NCI-H187 (cell line): ENCODE measurements at places on chromosomes 5 and 9.

DNA sequence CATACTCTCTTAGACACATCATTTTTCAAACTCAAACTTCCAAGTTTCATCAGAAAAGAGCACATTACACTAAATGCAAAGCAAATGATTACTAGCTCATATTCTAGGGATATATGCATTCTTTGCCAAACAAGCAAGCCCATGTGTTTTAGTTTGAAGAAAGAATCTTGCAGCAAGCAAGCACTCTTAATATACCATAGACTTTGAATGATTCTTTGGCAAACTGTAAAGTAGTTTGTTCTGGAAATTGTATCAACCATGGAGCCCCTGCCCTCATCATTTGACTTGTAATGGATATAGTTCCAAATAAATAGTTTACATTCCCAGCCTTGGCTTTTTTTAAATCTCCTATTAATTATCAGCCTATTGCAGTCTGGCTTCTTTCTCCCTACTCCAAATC is 325.2 kb downstream of the NR2F1-AS1 start:
- DNase-seq = no peak

GRCh38 chr9:4097515-4097914 is 202.4 kb downstream of the GLIS3 start:
- no peak for DNase-seq

- no peak for DNase-seq
These were observed 40.3 kb upstream of the GNE start for GRCh38 chr9:36298566-36298965.

- DNase-seq = no peak
These were observed 88.3 kb downstream of the PIK3R1 start for GRCh38 chr5:68303754-68304420.

GRCh38 chr5:142959683-142960657 is 189.8 kb downstream of the ARHGAP26 start:
- DNase-seq = no peak

- no peak for DNase-seq
These were observed 16.3 kb upstream of the CCIN start for GRCh38 chr9:36152741-36153438.

DNA sequence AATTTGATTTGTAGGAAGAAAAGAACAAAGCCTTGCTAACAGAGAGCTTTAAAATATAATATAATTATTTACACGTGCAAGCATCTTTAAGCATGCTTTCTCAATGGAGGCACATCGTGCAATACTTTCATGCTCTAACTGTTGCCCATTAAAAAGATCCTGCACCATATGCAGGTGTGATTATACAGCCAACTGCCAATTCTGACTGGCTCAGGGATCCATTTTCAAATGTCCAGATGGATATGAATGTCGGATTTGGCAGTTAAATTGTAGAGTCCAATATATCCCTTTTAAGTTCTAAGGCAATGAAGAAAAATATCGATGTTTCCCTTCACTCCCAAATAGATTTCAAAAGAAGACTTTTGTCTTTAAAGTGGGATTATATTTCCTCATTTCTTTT is 416.4 kb upstream of the CD180 start:
- DNase-seq = no peak

DNA sequence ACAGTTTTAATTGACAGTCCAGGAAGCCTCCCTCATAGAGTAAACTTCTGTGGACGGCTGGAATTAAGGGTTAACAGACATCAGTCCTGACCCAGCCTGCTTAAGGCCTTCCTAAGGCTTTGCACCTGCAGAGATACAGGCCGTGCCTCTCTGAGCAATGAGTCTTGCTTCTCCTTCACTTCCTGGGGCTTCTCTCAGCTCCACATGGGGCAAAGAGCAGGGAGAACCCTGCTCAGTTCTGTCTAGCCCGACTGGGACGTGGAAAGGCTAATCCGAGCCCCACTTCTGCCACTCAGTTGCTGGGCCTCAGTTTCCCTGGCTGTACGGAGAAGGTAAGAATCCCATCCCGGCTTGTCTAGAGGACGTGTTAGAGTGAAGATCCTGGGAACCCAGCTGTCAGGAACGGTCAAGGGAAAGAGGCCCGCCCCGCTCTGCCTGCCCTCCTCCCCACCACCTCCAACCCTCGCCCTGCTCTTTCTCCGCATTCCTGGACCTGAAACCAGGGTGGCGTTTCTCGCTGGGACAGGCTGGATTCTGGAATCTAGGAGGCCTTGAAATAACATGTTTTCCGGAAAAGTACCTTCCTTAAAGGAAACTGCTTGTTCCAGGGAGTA is 6.5 kb downstream of the SPAAR start:
- DNase-seq = no peak

DNA sequence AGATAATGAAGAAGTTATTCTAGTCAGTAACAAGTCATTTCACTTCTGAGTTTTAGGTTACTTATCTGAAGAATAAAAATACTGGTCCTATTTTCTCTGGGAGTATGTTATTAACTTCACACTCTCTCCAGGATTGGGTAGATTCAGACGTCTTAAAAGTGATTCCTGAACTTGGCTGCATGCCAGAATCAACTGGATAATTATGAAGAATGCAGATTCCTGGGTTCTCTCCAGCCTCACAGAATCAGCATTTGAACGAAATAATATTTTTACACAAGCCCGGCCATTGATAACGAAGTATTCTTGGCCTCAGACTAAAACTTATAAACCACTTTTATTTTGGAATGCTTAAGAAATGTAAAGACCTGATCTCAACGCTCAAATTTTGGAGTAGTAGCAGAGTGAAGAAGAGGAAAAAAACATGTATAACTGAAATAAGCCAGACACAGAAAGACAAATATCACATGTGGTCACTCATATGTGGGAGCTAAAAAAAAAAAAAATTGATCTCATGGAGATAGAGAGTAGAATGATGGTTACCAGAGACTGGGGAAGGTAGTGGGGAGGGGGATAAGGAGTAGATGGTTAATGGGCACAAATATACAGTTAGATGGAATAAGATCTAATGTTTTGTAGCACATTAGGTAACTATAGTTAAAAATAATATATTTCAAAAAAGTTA is 507.3 kb downstream of the ISL1 start:
- DNase-seq = no peak

DNA sequence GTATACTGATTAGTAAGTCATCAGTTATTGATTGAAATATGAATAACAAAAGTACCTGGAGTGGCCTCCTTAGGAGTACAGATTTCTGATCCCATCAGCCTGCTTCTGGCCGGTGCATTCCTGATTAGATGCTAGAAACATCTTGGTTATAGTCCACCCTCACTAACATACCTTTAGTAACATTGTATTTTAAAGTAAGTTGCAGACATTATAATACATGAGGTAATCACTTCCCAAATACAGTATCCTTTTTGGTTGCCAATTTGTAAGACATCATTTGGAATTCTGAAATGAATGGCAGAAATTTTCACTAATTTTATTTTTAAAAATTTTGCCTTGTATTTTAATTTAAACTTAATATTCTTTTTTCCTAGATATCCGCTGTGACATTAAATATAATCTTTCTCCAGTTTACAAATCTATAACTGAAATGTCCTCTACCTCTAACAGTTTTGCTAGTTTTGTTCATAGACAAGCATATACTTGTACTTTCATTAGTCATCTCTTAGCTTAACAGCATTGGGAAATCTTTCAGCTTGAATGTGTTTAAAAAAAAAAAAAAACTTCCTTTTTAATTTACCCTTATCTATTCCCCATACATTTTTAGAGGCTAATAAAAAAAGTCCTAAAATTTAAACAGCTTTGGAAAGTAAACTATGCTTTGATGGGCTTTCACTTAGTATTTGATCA is 178.9 kb downstream of the XRCC4 start:
- no peak for DNase-seq

DNA sequence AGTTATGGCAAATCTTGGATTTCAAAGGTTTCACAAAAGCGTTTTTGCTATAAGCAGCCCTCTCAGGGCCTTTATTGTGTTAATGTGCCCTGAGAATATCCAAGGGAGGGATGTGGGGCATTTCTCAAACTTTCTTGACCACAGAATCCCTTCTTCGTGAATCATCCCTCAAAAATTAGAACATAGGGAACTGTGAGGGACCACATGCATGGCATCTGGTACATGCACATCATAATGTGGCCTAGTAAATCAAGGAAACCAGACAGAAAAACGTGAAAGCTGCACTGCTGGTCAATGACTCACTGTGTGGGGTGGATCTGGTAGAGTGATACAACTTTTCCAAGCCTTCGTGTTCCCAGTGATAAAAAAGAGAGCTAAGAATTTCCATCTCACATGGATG is 22.4 kb downstream of the DDX31 start:
- no peak for DNase-seq

GRCh38 chr9:113125386-113126035 is 25.3 kb upstream of the SLC31A2 start:
- DNase-seq = no peak

GRCh38 chr9:76351006-76351405 is 43.2 kb downstream of the RFK start:
- DNase-seq = no peak

- DNase-seq = no peak
These were observed 88.0 kb downstream of the LMX1B start for GRCh38 chr9:126701813-126702140.

GRCh38 chr9:108851138-108851537 is 4.6 kb downstream of the ACTL7B start:
- no peak for DNase-seq

- no peak for DNase-seq
These were observed 183.2 kb upstream of the RASEF start for GRCh38 chr9:83245979-83246659.

- no peak for DNase-seq
These were observed 50.1 kb upstream of the ADAMTS16 start for GRCh38 chr5:5089895-5090649.

GRCh38 chr9:89405826-89406225 is 87.5 kb downstream of the SECISBP2 start:
- DNase-seq = no peak

DNA sequence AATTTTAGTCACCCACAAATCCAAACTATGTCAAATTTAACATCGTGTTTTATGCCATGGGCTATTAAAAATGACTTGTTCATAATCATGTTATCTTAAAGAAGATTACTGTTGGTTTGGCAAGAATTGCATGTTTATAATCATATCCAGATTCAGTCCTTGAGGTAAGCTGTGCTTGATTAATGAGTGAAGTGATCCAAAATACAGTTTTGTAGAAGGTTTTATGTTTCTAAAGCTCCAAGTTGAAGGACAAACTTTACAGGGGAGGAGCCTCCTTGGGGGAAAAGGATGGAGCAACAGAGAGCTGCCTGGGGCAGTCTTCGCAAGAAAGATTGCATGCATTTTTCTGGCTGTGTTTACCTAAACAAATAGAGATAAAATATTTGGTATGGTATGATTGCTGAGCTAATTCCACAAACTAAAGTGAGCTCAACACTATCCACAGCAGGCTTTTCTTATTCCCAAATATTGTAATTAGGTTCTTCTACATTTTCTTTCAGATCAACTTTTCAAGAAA is 189.5 kb upstream of the TYRP1 start:
- DNase-seq = no peak

DNA sequence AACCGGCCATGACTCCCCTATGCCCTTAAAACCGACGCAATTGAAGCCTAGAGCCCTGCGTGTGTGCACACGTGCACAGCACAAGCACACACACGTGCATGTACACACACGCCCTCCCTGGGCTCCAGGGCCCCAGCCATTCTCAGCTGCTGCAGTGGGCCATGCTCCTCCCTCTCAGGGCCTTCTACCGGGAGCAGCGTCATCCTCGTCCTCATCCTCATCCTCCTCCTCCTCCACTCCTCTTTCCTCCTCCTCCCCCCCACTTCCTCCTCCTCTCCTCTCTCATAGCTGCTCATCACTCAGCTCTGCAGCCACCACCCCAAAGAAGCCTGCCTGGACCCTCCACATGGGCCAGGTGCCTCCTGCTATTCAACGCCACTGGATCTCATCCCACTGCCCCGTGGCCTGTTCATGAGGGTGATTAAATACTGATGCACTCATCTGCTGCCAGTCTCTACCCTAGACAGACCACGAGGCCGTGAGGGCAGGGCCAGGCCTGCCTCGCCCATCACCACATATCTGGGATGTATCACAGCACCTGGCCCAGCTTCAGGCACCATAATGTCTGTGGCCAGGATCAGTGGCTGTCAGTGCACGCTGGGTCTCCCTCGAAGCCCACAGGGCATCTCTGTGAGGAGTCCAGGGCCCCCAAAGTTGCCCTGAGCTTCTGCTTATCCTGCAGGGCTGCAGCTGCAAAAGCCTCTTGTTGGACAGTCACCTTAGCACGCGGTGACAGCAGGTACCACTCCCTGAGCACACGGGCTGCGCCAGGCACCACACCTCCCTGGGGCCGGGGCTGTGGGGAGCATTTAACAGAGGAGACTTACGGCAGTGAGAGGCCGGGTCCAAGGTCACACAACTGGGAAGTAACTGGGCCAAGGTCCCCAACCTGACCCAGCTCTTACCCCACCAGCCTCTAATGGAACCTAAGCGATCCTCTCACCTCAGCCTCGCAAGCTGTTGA is 9.8 kb downstream of the FAM78A start:
- no peak for DNase-seq

- no peak for DNase-seq
These were observed 44.7 kb downstream of the RGS3 start for GRCh38 chr9:113508111-113508749.
